ENCODE measurements at places on chromosomes 16 and 17. TPM values are rescaled to one million over a fixed set of nuclear protein-coding genes. Genes with fewer than 3 reads are reported as not detected.

Gene KCNJ2
- 1.5 TPM for total RNA-seq

- no peak for DNase-seq
- H3K27ac ChIP-seq = no peak overlapping the region
- H3K27me3 ChIP-seq = no peaks in the 10 kb centered on the region
- no peaks in the 10 kb centered on the region for H3K36me3 ChIP-seq
Observed at GRCh38 chr16:22665048-22665797, 148.7 kb upstream of the HS3ST2 start.

DNA sequence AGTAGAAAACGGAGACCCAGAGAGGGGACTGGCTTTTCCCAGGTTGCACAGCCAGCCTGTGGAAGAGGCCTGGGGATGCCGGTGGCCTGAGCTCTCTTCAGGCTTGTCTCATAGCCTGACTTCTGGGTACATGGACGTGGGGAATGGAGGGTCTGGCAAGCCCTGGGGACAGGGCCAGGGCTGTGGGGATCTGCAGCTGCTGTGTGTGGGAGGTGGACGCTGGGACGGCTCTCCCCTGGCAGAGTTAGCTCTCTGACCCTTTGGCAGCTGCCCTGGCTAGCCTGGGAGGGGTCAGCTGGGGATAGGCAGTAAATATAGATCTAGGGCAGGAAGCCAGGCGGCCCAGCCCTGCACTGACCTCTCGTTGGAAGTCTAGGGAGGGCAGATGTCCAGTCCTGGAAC, 20.5 kb downstream of the SLC4A1 start:
- H3K4me3 ChIP-seq = no peak overlapping the region
- H3K4me1 ChIP-seq = peaks cover 5% of the 10 kb centered on the region
- H3K36me3 ChIP-seq = no peaks in the 10 kb centered on the region
- no peak for DNase-seq
- no peak overlapping the region for H3K27ac ChIP-seq
- H3K27me3 ChIP-seq = no peaks in the 10 kb centered on the region

- H3K4me3 ChIP-seq = peak overlapping the region; percentile 96
- no peaks in the 10 kb centered on the region for H3K27me3 ChIP-seq
- no peak for DNase-seq
- no peak overlapping the region for H3K27ac ChIP-seq
- H3K36me3 ChIP-seq = no peaks in the 10 kb centered on the region
- peaks cover 3% of the 10 kb centered on the region for H3K4me1 ChIP-seq
Observed at GRCh38 chr16:67718668-67719047, 458 bp downstream of the GFOD2 start.

DNA sequence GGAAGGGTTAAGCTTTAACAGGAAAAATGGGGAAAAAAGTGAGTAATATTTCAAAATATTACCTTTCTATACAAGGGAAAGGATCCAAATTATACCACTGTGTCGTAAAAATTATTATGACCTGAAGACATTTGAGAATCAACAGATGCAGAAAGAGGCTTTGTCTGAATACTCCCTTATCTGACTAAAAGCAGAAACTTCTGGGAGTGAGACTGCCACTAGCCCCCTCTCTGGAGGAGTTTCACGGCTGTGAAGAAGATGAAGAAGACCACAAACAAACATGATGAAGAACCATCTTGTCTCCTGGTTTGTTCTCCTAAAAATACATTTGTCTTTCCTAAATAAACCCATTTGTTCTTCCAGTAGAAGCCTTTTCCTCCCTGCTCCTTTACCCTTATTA, 29.4 kb downstream of the CNTROB start:
- H3K36me3 ChIP-seq = no peaks in the 10 kb centered on the region
- H3K27me3 ChIP-seq = no peaks in the 10 kb centered on the region
- DNase-seq = no peak
- H3K27ac ChIP-seq = no peak overlapping the region

DNA sequence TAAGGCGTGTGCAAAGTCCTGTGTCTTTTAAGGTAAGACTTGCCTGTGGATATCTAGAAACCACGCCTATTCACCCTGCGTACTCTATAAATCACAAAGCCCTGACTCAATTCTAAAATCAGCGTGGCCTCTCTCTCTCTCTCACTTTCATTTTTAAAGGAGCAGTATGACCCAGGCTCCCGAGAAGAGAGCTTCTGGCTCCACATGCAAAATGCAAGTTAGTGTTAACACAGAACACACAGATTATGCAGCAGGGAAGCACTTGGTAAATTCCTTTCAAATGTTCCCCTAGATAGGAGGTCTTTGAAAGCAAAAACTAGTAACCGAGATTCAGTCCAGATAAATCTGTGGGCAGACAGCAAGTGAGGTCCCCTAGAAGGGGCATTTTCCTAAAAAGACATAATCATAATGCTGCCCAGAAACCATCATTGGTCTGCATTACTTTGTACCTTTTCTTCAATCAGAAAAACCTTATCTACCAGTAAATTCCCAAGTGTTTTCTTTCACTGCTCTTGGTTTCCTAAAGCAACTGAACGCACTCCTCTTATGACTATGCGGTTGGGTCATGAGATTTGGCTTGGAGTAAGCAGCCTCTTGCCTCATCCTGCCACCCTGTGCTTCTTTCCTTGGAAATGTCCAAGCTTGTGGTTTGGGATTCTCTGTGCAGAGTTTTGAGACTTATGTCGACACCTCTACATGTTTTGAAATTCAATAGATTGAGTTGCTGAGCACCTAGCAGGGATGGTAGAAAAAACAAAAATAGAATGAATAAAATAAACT, 31.7 kb upstream of the KCNJ2 start:
- no peaks in the 10 kb centered on the region for H3K27me3 ChIP-seq
- peak; percentile 70 for DNase-seq
- peak overlapping the region; percentile 70 for H3K27ac ChIP-seq
- no peaks in the 10 kb centered on the region for H3K36me3 ChIP-seq
- peak overlapping the region; percentile 28 for H3K4me3 ChIP-seq
- peaks cover 8% of the 10 kb centered on the region for H3K4me1 ChIP-seq
